EH (cell line): ENCODE measurements at places on chromosomes 12 and 14.

- DNase-seq = no peak
Observed at GRCh38 chr14:99686557-99687283, 2.6 kb downstream of the CYP46A1 start.

DNA sequence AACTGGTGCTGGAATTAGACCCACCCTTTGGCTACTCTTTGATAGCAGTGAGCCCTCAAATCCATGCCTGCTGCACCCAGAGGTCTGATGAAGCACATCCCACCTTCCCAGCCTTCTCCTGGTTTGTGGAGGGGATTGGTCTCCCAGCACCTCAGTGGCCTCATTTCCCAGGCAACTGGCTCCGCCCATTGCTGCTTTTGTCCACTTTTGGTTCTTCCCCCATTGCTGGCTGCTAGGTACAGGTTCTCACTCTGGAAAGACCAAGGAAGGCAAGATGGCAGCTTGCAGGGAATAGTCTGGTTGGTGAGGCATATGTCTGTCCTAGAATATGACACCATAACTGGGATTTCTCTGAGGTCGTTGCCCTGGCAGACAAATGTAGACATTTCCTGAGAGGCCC lies 10.2 kb upstream of the KRT5 start:
- no peak for DNase-seq

DNA sequence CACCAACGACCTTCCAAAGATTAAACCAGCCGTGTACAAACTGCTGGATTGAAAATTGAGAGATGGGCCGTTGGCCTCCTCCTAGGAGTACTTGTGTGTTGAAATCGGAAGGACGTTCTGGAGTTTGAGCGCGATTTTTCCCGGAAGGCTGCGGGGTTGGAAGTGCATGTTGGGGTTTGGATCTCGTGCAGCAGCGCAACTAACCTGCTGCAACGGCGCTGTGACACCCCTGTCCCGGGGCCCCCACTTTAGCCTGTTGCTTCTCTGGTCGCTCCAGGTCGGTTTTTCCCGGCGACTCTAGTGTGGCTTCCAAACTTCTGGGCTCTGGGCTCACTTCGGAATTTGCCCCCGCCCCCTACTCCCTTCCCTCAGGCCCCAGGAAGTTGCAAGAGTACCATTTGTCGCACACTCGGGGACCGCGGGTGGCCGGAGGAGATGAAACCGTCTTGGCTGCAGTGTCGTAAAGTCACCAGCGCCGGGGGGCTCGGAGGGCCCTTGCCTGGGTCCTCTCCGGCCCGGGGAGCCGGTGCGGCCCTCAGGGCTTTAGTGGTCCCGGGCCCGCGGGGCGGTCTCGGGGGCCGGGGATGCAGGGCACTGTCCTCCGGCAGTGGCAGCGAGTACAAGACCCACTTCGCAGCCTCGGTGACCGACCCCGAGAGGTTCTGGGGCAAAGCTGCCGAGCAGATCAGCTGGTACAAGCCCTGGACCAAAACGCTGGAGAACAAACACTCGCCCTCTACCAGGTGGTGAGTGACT lies at the start of gene ACSS3:
TSS of gene ACSS3 (plus strand) at position 394 of the 756 bp plus-strand sequence. CDS start at position 436, 42 bp downstream.
- DNase-seq = peak; percentile 26

DNA sequence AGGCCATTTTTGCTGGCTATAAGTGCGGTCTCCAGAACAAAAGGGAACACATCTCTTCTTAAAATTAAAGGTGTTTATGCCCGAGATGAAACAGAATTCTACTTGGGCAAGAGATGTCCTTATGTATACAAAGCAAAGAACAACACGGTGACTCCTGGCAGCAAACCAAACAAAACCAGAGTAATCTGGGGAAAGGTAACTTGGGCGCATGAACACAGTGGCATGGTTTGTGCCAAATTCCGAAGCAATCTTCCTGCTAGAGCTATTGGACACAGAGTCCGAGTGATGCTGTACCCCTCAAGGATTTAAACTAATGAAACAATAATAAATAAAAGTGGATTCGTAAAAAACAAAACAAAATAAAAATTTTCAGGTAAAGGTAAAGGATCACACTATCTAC lies 33.4 kb downstream of the PKP2 start:
- no peak for DNase-seq

DNA sequence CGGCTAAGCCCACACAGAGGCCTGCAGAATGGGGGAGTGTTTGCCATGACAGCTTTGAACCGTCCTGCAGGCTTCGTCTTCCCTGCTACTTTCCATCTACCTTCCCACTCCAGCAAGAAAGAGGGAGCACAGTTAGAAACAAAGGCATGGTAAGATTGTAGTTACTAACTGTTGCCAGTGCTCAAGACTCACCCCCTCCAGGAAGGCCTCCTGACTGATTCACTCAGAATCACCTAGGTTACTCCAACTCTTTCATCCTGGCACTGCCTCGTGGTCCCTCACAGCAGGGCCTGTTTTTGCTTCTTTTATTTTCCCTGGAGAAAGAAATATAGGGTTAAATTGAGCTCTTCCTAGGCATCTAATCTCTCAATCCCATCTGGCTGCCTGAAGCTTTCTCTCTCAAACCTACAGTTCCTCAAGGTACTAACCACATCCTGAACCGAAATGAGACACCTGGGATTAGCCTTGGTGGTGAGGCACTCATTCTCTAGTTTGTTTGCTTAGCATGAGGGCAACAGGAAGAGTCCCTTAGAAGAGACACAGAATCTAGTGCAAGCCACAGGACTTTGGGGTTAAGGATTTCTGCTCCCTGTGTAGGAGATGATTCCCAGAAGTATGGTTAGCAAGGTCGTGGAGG lies 7.8 kb downstream of the GALNT6 start:
- DNase-seq = peak; percentile 22

- DNase-seq = peak; percentile 31
Observed at GRCh38 chr14:60756847-60757246, 22.3 kb downstream of the MNAT1 start.

- DNase-seq = peak; percentile 49
Observed at GRCh38 chr12:123478762-123479161, 20.8 kb downstream of the SNRNP35 start.

- no peak for DNase-seq
Observed at GRCh38 chr12:68867606-68868005, 59.6 kb downstream of the MDM2 start.

GRCh38 chr12:24599736-24600135 lies 349.2 kb downstream of the BCAT1 start:
- DNase-seq = no peak

DNA sequence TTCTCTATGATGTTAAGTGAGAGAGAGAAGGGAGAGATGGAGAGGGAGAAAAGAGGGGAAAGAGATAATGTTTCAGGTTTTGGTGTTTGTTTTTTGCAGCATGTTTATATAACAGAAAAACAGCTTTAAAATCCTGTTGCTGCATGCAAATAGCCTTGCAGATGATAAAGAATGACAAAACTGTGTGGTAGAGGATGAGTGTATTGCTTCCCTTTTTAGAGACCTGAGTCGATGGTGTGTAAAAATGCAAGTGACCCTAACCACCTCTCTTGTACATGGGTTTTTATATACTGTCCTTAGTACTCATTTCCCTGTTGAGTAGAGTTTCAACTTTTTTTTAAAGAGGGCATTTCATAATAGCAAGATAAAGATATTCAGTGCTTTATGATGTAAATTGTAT lies 249.1 kb downstream of the AKAP6 start:
- no peak for DNase-seq

DNA sequence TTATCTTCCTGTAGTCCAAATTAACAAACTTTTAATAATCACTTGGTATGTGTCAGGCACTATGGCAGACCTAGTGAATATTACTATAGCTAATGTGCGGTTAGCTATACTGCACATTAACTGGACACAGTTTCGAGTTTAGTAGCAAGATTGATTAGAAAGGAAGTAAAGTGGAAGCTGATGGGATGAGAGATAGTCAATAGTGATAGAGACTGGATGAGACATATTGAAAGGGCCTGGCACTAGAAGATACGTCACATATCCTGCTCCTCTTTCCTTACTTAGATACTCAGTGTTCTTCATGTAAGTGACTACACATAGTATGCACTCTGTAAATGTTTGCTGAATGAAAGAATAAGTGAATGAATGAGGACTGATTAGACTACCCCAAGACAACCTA lies 5.5 kb downstream of the TBK1 start:
- DNase-seq = no peak

- DNase-seq = peak; percentile 75
Observed at GRCh38 chr14:38210587-38211216, 3.0 kb downstream of the SSTR1 start.

DNA sequence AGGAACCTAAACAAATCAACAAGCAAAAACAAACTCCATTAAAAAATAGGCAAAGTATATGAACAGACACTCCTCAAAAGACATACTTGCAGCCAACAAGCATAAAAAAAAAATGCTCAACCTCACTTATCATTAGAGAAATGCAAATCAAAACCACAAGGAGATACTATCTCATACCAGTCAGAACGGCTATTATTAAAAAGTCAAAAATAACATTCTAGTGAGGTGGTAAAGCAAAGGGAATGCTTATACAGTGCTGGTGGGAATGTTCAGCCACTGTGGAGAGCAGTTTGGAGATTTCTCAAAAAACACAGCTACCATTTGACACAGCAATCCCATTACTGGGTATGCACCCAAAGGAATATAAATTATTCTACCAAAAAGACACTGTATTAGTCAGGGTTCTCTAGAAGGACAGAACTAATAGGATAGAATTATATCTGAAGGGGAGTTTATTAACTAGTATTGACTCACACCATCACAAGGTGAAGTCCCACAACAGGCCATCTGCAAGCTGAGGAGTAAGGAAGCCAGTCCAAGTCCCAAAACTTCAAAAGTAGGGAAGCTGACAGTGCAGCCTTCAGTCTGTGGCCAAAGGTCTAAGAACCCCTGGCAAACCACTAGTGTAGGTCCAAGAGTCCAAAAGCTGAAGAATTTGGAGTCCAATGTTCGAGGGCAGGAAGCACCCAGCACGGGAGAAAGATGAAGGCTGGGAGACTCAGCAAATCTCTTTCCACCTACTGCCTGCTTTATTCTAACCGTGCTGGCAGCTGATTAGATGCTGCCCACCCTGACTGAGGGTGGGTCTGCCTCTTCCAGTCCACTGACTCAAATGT lies 101.6 kb upstream of the KRAS start:
- DNase-seq = peak; percentile 91

DNA sequence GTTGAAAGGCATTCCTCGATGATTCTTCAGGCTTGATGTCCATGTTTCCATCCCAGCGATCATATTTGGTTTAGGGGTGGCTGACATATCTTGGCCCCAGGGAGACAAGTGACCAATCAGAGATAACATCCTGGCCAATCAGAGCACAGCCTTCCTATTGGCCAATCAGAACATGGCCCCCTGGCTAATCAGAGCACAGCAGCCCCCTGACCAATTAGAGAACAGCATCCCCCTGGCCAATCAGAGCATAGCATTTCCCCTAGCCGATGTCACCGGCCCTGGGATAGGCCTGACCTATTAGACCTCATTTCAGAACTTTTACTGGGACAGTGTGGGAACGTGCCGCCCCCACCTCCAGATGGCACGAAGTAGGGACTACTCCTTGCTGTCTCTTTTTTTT lies 182.2 kb downstream of the AACS start:
- DNase-seq = no peak

DNA sequence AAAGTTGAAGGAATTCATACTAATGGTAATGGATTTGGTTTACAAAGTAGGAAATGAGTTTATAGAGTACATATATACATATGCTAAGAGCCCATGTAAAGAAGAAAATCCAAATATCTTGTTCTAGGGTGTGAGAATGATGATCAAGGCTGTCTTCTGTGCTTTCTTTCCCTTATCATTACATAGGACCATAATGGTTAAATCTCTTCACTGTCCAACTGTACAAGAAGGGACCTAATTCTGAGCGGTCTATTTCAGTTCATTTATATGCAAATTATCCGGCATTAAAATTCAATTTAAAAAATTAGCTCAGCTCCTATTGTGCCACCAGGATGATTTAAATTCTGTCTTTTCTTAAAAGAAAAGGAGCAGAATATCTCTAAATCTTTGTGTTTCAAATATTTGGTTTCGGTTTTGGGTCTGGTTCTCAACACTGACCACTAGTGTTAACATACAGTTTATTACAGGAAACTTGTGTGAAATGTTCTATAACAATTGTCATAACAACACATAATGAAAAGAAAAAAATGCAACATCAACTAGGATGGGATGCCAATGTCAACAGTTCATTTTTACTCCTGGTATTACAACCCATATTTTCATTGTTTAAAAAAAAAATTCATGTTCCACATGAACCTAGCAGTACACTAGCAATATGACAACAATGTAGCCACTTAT lies 16.8 kb downstream of the OR4K1 start:
- DNase-seq = no peak

DNA sequence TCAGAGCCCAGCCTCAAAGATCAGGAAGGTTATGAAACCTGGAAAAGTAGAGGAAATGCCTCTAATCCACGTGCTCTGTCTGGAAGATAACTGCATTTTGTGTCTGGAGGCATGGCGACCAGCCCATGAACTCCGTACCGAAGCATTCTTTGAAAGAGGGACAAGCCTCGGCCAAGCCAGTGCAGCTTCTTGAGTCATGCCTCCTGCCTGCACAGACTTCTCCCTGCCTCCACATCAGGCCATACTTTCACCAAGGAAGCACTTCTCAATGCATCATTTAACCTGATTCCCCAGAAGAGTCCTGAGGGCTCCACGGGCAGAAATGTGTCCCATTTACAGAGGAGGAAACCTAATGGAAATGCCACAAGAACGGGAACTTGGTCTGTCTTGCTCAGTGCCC lies 3.4 kb downstream of the ACTN1 start:
- peak; percentile 89 for DNase-seq

- DNase-seq = no peak
Observed at GRCh38 chr12:3145033-3145432, 67.9 kb downstream of the TSPAN9 start.

DNA sequence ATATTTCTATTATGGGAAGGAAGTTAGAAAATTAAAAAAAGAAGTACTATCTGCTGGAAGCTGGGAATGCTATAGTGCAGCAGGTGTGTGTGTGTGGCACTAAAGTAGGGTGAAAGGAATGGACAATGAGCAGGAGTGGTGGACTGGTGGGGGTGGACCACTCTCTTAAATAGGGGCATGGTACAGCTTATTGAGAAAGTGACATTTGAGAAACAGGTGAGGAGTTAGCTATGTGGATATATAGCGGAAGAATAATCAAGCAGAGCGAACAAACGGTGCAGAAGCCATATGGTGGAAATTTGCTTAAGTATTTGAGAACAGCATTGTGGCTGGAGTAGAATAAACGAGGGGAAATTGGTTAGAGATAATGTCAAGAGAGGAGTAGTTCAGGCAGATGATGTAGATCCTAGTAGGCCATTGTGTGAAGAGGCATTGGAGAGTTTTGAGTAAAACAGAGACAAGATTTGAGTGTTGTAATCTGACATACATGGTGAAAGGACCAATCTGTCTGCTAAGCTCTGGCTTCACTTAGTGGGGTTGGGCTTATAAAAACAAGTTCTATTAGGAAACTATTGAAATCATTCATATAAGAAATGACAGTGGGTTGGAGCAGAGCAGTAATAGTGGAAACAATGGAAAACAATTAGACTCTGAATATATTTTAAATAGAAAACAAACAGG lies 149.2 kb upstream of the SYT10 start:
- no peak for DNase-seq

DNA sequence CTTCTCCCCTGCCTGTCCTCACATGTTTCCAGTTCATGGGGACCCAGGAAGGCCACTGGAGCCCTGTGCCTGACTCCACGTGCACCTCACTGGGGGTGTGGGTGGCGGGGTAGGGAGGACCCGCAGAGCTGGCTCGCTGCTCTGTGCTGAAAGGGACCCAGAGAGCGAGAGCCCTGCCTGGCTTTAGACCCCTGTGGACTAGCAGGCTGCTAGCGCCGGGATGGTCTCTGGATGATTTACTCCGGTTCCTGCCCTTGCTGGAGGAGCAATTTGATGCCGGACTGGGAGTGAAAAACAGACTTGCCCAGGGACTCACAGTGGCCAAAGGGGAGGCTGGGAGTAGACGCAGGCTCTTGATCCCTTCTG lies 49.0 kb downstream of the NTF3 start:
- DNase-seq = no peak

- no peak for DNase-seq
Observed at GRCh38 chr14:101780390-101780789, 18.9 kb downstream of the PPP2R5C start.
